ENCODE measurements at places on chromosomes 11 and 22.

DNA sequence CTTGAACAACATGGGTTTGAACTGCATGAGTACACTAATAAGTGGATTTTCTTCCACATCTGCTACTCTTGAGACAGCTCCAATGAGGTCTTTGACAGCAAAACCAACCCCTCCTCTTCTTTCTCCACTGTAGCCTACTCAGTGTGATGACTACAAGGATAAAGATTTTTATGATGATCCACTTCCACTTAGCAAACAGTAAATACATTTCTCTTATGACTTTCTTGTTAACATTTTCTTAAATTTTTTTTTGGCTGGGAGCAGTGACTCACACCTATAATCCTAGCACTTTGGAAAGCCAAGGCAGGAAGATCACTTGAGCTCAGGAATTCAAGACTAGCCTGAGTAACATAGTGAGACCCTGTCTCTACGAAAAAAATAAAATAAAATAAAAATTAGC, 9.9 kb upstream of the EIF4G2 start:
- no peak for DNase-seq

- DNase-seq: no peak
These were observed 14.4 kb upstream of the PAMR1 start for GRCh38 chr11:35539781-35540281.

- DNase-seq: no peak
These were observed 70.4 kb downstream of the RCN1 start for GRCh38 chr11:32161293-32161692.

GRCh38 chr11:20618083-20618482, 18.7 kb downstream of the SLC6A5 start:
- no peak for DNase-seq

GRCh38 chr11:102994105-102994504, 38.6 kb upstream of the MMP13 start:
- no peak for DNase-seq

- DNase-seq: no peak
These were observed 14.5 kb downstream of the EMSY start for GRCh38 chr11:76459299-76459698.

- DNase-seq: no peak
These were observed 7.5 kb downstream of the AP1B1 start for GRCh38 chr22:29380856-29381255.

GRCh38 chr11:114562166-114562916, 2.7 kb upstream of the NXPE1 start:
- DNase-seq: no peak

All from activated CD4-positive, CD25-positive, alpha-beta regulatory T cell treated with anti-CD3 and anti-CD28 coated beads, Interleukin-2, amount 50 U/mL, for 16 hours (primary cell).